ENCODE measurements at places on chromosomes 13 and 19.
A peak's percentile ranks its signal among the peaks of the same experiment; 100 is the strongest.

GRCh38 chr13:100349594-100349993 lies 239.0 kb downstream of the GGACT start:
- no peak for DNase-seq

- DNase-seq, result no peak
These were observed 202.9 kb upstream of the SERP2 start for GRCh38 chr13:44170731-44171130.

GRCh38 chr19:2791876-2792275 lies 6.6 kb downstream of the THOP1 start:
- no peak for DNase-seq

GRCh38 chr13:66159511-66159910 lies 1070.6 kb downstream of the PCDH9 start:
- DNase-seq, result no peak

DNA sequence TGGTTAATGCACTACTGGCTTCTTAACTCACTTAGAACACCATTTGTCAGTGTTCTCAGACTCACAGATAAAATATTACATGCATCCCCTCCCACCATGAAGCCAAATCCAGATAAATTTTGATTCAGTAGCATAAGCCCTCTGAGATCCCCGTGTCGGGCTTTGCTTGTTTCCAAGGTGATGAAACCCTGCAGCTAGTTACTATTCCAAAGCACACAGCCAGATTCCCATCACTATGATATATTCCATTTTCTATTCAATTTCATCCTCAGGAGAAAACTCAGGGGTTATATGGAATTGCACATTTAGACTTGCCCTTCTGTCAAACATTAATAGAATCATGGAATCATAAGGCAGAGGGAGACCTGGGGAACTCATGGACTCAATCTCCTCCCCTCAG lies 9.4 kb upstream of the FAM124A start:
- no peak for DNase-seq

- DNase-seq, result no peak
These were observed 7.6 kb upstream of the ENOX1 start for GRCh38 chr13:43794416-43794815.

- peak; percentile 65 for DNase-seq
These were observed 4.4 kb upstream of the PROZ start for GRCh38 chr13:113153810-113154748.

- DNase-seq, result no peak
These were observed 29.7 kb downstream of the RASA3 start for GRCh38 chr13:114102521-114103288.

- DNase-seq, result no peak
These were observed 23.6 kb upstream of the IL17D start for GRCh38 chr13:20679879-20680278.

DNA sequence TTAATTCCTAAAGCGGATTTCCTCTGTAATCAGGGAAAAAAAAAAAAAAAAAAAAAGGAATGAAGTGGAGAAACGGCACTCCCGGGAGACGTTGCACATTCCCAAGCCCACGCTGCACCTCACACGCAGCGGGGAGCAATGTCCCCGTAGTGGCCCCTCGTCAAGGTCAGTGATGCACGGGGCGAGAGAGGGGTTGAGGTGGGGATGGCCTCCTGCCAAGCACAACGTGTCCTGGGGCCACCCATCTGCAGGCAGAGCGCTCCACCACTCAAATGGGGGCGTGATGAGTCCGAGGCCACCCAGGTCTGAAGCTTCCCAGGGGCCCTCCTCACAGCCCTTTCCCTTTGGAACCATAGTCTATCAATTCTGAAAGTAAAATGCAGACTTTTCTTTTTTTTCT lies 15.1 kb downstream of the PLK5 start:
- no peak for DNase-seq

DNA sequence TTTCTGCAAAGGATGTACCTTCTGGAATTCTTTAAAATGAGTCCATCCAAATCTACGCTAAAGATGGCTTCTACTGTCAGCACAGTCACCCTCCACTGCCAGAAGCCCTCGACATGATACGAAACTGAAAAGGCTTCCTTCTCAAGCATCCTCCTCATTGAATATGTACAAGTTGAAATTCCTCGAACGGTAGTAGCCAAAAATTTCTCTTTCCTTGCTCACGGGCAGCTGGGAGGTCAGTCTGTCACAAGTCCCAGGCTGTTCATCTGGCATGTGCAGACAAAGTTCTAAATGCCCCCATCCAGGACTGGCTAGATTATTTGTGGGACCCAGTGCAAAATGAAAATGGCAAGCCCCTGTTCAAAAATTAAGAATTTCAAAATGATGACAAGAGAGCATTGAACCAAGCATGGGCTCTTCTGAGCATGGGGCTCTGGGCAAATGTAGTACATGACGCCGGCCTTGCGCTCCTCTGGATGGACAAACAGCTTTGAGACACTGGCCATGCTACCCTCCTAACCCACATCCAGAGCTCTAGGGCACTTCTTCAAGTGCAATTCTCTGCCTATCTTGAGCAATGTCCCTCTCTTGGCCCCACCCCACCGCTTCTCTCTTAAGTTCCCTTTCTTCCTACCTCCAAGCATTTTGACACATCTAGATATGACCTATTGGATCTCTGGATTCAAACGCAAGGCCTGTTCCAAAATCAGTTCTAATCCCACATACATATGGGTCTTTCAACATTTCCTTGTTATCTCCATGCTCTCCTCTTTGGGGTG lies 78.9 kb upstream of the FLT1 start:
- DNase-seq, result no peak

- peak; percentile 56 for DNase-seq
These were observed 180.6 kb downstream of the FOXO1 start for GRCh38 chr13:40485611-40486517.

GRCh38 chr13:28357911-28358433 lies 137.0 kb downstream of the FLT1 start:
- DNase-seq, result no peak

DNA sequence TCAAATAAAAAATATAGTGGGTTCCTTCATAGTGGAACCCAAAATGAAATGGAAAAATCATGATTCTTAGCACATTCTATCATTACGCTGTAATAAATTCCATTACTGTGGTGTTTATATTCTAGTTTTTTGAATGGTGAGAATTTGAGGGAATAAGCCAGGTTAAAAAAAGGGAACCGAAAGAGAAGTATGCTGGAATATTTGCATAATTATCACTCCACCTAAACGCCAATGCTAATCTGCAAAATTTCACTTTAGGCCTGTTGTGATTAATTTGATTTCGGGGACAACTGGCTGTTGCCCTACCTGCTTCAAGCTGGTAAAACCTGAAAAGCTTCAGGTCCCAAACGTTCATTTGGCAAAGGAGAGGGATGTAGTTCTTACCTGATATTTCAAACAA lies 32.1 kb upstream of the SCEL start:
- DNase-seq, result no peak

- DNase-seq, result no peak
These were observed 3.0 kb upstream of the ZNF444 start for GRCh38 chr19:56138069-56138468.

GRCh38 chr19:41705393-41706174 lies 2.8 kb upstream of the CEACAM5 start:
- DNase-seq, result no peak

DNA sequence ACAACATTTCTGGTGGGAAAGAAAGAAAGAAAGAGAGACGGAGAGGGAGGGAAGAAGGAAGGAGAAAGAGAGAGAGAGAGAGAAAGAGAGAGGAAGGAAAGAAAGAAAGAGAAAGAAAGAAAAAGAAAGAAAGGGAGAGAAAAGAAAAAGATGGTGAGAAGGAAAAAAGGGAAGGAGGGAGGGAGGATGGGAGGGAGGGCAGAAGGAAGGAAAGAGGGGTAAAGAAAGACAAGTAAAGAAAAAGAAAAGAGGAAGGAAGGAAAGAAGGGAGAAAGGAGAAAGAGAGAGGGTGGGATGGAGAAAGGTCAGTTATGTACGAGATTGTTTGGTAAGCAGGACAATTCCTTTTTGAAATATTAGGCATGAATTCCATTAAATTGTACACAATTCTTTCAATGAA lies 145.3 kb downstream of the SPRY2 start:
- no peak for DNase-seq

DNA sequence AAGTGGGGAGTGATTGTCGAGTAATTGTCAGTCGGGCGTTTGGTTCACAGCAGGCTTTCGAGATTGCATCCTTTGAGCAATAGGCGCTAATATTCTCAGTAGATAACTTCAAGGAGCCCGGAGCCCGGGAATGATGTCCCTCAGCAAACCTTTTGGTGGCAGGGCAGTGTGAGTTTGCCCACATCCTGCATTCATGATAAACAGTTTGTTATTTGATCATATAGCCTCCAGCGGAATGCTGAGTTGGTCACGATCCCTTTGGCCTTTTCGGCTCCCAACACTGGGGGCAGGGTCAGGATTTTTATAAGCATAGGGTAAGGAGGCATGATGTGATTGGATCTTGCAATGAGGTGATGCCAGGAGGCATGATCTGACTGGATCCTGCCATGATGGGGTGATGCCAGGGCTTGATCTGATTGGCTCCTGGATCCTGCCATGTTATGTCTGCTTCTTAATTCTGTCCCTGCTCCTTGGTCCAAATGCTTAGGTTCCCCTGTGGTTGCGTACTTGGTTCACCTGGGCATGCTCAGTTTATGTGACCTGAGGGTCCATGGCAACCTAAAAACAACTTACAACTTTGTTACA lies 38.2 kb upstream of the IGSF23 start:
- no peak for DNase-seq

DNA sequence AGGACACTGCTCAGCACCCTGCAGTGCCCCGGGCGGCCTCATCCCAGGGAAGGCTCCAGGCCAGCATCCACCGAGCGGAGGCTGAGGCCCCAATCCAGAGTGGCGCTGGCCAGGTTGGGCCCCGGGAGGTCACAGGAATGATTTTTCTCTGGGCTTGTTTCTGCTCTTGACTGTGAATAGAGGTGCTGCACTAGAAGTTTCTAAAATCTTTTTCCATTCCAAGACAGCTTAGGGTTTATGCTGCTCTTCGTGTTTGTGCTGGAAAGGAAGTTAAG lies 15.1 kb downstream of the KDM4B start:
- no peak for DNase-seq

DNA sequence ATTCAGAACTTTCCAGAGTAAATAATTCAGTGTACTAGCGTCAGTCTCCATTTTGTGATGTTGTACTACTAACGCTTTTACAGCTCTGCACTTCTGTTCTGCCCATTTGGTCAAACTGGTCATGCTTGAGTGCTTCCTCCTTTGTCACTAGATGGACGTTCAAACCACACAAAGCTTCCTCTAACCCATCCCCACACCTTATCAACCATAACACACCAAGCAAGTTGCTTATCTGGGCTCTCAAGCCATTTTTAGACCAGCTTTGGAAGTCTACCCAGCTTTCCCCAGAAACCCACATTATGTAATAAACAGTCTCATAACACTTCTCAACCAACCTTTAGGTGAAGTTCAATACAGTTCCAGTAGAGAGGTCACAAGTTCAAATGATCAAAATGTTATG lies 2.3 kb upstream of the ZNF347 start:
- no peak for DNase-seq

GRCh38 chr13:48576448-48577010 lies 43.6 kb upstream of the RCBTB2 start:
- DNase-seq, result no peak

DNA sequence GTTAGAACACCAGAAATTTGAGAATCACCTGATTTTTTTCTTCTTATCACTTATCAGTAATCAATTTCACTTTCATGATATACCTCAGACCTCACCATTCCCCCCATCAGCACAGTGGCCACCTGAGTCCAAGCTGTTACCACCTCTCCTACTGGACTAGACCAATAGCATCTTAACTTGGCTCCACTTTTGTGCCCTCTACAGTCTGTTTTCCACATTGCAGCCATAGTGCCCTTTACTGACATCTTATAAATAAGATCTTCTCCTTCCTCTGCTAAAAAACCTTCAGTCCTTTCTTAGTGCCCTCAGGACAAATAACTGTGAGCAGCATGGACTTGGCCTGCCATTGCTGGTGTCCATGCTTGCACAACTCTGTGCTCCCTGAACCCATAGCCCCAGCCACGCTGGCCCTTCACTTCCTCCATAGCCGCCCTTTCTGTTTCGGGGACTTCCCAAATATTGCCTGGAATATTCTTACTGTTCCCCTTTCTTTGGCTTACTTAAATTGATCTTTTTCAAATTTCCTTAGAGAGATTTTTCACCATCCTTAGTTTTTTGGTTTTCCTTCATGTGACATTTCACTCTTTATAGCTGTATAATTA lies 380.8 kb downstream of the LMO7 start:
- no peak for DNase-seq

GRCh38 chr19:49889038-49889686 lies 7.5 kb downstream of the IL4I1 start:
- DNase-seq, result no peak

GRCh38 chr19:16518061-16518460 lies 21.9 kb downstream of the C19orf44 start:
- DNase-seq, result no peak

DNA sequence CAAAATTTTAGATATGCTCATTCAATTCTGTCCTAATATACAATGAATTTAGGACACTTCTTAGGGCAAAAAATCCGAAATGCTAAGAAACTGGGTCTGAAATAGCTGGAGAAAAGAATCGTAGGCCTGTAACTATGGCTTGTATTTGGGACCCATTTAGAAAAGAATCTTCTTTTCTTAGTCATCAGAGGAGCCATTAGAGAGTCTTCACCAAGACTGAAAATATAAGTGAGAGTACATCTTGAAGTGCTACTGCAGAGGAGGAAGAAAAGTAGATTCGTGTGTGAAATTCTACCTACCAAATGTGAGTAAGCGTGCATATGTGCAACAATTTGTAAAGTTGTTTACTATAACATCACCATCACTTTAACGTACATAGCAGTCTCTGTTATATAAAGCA lies 8.8 kb upstream of the DACH1 start:
- no peak for DNase-seq

DNA sequence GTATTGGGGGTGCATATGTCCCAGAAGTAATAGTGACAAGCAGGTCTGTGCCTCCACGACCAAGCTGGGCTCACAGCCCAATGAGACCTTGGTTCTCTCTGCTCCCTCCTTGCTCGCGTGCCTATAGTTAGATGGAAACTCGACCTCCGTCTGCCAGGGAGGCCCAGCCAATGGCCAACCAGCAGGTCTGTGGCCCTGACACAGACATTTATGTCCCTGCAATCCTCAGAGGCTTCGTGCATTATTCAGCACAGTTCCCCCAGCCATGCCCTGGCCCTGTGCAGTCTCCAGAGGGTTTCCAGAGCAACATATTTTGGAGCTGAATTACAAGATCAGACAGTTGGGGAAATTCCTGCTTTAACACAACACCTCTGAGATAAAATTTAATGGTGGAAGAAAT lies 105.1 kb downstream of the UQCRFS1 start:
- DNase-seq, result no peak

DNA sequence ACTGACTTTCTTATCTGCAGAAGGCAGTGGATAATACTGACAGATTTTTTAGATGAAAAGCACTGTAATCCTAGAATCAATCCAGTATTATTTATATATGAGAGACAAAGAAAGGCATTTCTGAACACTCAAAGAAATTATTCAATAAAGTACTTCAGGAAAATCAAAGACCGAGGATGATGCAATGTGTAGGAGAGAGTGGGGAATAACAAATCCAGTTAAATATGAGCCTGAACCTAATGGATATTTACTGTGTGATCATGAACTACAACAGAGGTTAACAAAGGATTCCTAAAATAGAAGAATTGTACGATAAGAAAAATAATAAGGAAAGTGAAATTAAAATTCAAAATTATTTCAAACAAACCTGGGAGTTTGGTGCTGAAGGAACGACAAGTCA lies 69.3 kb downstream of the ANKRD10 start:
- no peak for DNase-seq

Measured in activated CD4-positive, alpha-beta T cell treated with anti-CD3 and anti-CD28 coated beads for 1 hour (primary cell).